DMS53 (cell line): ENCODE measurements at places on chromosomes 2 and 18.
A peak's percentile ranks its signal among the peaks of the same experiment; 100 is the strongest.

GRCh38 chr18:54392543-54393023 lies 34.9 kb downstream of the C18orf54 start:
- peak; percentile 92 for DNase-seq

DNA sequence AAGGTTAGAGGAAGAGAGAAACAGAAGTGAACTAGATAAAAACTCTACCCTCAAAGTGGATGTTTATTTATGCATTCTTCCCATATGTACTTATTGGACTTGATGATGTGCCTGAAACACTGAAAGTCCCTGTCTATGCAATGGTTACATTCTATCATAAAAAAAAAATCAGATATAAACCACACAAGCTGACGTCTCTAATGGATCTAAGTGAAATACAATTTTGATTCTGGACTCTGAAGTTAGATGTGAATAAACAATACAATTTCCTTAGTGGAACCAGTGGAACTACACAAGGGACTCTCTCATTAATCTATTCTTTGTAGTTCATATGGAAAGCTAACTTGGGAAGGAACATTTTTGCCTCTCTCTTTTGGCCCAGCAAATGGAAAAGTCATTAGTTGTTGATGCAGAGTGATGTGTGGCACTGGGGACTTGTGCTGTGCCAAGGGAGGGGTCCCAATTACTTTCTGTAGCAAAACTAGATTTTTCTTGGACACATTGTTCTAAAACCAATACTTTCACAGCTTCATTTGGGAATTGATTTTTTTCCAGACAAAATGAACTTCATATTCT lies 376.8 kb downstream of the TRIB2 start:
- DNase-seq, result no peak

DNA sequence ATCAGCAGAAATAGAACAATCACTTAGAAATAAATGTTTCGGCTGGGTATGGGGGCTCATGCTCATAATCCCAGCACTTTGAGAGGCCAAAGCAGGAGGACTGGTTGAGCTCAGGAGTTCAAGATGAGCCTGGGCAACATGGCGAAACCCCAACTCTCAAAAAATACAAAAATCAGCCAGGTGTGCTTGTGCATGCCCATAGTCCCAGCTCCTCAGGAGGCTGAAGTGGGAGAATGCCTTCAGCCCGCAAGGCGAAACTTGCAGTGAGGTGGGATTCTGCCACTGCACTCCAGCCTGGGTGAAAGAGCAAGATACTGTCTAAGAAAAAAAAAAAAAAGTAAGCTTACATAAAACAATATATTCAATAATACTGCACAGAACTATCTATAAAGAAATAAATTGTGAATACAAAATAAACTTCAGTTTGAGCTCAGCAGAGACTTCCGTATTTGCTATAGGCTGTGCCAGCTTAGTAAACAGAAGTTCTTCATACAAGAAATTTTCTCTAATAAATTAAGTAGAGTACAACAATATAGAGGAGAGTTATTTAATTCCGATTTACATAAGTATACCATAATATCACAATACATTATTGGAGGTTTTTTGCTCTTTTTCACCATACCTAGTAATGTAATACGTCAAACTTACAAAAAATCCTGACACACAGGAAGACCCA lies 43.6 kb downstream of the SRBD1 start:
- no peak for DNase-seq

DNA sequence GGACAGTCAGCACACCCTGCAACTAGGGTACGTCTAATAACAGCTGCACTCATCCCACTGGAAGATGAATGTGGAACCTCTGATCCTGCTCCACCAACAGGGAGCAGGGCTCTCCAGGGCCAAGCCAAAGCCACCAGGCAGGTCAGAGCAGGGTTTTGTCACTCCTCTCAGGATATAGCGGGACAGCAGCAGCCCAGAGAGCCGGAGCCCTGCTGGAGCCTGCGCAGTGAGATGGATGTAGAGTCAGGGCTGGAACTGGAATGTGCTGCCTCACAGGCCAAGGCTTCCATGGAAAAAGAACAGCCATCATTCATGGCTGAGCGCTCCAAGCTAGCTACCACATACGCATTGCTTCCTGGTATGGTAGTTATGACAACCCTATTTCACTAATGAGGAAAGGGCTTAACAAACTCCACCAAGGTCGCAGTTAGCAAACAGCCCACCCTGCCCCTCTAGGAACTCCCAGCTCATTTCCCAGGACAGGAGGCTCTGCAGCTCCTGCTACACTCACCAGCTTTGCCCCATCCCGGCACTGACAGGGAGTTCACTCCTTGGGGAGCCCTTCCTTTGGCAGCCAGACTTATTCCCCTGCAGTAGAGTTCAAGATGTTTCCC lies 85.2 kb downstream of the HS1BP3 start:
- DNase-seq, result no peak

DNA sequence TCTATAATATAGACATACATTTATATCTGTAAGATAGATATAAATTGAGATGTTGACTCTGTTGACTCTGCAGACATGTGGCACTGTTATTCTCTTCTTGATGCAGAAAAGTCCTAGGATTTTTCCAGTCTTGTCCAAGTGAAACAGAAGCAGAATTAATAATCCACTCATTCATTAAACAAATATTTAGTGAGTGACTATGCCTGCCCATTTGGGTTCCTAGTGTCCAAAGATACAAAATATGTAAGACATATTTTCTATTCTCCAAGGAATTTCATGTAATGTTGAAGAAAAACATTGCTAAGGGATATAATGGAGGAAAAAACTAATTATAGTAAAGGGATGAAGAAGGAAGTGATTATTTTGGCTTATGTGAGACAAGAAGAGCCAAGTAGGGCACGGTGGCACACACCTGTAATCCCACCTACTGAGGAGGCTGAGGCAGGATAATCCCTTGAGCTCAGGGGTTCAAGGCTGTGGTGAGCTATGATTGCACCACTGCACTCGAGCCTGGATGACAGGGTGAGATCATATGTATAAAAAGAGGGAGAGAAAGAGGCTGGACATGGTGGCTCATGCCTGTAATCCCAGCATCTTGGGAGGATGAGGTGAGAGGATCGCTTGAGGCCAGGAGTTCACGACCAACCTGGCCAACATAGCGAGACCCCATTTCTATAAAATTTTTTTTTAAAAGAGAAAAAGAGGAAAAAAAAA lies 19.9 kb upstream of the PLEKHH2 start:
- no peak for DNase-seq

- no peak for DNase-seq
These were observed 1.7 kb downstream of the L3MBTL4 start for GRCh38 chr18:6412933-6413472.

DNA sequence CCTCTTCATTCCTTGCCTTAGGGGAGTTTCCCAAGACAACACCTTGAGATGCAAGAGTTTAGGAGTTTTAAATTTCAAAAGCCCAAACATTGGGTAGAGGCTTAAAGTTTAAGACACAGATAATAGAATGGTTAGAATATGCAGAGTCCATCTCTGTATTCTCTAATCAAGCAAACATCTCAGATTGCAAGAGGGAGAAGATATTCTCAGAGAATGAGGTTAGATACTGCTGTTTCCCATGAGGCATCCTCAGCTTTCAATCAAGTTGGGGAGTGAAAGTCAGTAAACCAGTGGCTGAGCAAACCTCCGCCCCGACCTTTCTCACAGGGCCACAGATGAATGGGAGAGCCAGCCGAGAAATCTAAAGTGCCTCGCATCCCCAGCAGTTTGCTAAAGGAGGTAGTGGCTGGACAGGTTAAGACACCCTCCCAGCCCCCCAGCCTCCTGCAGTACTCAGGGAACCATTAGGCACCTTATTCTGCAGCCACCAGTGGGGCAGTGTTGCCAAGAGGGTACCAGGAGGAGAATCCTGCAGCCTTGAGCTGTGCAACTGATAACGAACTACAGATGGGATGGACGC lies 30.0 kb downstream of the FBXO36 start:
- no peak for DNase-seq

DNA sequence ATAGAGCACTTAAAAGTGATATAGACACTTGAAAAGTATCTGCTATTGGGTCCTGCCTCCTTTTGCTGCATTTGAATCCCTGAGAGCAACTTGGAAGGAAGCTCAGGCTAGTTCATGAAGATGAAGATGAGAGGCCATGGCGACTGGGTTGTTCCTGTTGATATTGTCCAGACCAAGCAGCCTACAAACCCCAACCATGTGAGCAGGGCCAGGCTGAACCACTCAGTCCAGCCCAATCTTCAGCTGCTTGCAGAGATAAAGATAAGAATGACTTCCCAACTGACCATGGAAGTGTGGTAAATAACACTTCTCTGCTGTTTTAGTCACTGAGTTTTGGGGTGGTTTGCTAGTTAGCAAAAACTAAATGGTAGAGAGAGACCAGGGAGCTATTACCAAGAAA lies 417.6 kb downstream of the SOX11 start:
- DNase-seq, result no peak

DNA sequence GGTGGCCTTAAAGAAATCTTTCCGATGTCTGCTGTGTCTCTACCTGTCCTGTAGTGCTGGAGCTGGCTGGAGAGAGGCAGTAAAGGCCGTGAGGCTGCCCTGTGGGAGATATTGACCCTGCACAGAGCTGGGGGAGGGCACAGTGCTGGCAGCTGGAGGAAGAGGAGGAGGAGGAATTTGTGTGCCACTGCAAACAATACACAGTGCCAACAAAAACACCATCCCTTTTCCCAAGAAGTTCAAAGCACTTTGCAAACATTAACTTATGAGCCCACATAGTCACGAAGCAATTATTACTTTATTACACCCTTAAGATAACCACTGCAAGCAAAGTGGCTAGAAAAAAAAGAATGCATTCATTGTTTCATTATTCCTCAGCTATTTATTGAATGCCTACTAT lies 45.0 kb upstream of the CYTIP start:
- peak; percentile 28 for DNase-seq

GRCh38 chr18:36525913-36526312 lies 228.4 kb downstream of the FHOD3 start:
- DNase-seq, result no peak

DNA sequence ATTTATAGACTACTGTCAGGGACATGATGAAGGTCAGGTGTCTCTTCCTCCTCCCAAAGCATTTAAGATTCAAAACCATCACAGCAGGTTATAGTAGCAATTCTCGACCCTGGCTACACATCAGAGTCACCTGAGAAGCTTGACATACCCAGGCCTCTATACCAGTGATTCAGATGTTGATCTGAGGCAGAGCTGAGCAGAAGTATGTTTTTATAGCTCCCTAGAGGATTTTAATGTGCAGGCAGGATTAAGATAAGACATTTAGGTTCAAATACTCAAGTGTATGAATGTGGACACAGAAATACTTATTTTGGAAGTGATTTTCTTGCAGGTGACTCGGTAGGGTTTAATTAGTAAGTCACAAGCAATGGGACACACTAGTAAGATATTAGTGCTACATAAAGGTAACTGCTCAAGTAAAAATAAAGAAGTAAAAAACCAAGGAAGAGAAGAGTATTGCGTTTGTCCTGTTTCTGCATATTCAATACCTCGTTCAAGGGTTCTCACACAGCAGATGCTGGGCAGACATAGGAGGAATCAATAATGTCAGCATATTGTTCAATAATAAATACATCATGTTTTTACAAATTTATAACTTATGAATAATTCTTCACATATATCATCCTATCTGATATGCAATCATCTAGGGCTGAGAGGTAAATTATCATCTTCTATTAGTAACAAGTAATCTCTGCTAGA lies 7.0 kb downstream of the GCFC2 start:
- DNase-seq, result no peak

DNA sequence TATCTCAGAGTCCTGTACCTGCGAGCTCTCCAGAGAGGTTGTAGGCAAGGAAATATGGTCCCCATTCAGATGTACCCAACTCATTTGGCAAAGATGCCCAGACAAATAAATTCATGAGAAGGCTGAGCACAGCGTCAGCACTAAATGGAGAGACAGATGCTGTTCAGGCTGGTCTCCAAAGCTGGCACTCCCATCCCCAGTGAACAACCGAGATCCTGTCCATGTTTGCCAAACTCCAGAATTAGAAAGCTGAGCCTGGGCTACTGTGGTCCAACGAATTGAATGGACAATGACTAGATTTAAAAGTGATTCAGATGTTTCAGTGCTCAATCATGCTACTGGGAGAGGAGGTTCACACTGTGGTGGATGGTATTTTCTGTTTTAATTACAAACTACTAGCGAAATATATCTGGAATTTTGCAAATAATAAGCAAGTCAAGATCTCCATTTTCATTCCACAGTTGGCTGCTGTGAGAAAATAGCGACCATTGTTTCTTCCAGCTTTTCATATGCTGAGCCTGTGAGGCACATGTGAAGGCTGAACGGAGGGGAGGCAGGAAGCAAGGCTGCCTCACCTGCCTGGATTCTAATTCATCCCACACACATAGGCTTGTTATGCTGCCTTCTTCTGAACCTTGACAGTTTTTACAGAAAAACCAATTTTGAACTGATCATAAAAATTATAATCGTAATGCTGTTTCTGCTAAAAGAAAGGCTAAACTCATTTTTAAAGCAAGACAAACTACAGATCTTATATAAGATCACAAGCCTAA lies 22.6 kb upstream of the DAPL1 start:
- DNase-seq, result no peak

- DNase-seq, result no peak
These were observed 772.2 kb downstream of the SUCLG1 start for GRCh38 chr2:83686863-83687262.

DNA sequence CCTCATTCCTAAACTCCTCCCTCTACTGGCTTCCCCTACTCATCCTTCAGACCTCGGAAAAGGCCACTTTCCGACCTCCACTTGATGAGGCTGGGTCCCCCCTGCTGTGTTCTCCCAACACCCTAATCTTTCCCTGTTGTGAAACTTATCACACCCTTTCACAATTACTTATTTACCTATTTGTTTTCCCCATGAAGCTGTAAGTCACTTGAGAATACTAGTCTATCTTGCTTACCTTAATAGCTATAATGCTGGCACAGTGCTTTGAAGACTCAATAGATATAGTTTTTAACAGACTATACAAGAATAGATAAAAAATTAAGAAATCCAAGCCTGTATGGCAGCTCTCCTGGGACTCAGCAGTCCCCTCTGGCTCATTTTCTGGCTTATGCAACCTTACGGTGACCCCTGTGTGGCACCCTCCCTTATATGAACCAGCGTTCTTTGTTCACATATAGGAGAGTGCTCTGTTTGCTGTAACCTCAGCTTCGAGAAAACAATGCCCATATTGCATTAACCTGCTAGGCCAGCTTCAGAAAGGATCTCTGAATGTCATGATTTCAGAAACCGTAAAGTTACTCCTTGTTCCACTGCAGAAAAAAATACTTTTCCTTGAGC lies 220.4 kb upstream of the PKDCC start:
- DNase-seq, result no peak

GRCh38 chr2:45220227-45220626 lies 211.0 kb upstream of the SIX2 start:
- peak; percentile 92 for DNase-seq
